HS-27A (cell line): ENCODE measurements at places on chromosomes 3 and 15.

DNA sequence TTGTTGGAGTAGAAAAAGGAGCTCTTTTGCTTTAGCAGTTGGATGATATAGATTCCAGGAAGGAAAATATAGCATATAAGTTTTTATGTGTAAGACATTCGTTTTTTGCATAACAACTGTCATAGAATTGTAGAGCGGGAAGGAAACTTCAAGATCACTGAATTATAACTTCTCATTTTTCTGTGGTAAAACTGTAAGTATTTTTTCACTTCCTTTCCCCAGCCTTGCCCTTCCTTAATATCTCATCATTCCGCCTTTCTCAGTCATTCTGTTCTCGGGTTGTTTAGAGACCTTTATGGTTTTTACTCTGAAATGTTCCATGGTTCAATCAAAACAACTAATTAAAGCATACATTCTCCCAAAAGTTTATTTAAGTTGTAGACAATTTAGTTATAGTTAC lies 1.1 kb downstream of the EAF2 start:
- DNase-seq, result no peak

DNA sequence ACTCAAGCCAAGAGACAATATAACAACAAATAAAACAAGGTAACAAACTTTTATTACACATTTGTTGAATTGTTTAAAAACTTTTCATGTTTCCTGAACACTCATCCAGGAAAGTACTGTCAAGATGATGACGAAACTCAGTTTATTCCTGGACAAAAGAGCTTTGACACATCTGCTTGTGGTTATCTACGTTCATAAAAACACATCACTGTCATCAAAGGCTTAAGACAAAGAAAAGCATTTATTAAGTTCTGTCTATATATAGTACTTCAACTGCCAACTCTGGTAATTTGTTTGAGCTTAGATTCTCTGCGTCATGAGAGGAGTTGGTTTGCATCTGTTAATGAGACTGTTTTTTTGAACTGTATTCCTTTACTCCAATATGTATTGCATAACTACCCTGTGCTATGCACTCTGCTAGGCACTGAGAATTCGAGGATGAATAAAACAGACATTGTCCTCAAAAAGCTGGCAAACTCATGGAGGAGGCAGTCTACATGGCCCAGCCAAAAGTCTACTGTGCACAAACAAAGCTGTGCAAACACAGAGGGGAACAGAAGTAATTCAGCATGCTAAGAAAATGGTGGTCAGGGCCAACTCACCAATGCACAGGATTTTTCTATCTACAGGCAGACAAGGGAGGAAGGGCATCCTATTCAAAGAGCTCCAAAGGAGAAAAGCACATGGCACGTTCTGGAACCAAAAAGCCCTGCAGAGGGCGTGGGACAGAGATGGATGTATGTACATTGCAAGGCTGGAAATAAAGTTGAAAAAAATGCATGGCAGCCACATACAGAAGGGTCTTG lies 21.5 kb downstream of the PLD1 start:
- DNase-seq, result no peak

DNA sequence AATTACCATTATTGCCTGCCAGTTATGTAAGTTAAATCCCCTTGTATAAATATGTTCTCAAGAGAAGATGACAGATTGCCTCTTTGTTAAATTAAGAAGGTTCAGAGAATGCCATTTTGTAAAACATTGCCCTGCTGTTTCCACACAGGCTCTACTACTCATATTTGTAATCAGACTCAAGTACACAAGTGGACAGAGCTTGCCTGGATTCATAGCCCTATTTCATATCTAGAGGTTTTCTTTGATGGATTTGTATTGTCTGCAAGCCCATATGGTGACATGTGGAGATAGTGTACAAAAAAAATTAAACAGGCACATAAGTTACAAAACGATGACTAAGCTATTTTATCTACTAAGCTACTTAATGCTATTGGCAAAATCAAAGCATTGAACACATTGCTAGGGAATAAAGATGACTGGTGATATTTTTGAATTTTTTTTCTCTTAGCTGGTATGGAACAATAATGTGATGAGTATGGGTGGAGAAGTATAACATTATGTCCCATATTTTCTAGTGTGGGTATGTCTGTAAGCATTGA lies 1286.6 kb upstream of the ALCAM start:
- DNase-seq, result no peak

DNA sequence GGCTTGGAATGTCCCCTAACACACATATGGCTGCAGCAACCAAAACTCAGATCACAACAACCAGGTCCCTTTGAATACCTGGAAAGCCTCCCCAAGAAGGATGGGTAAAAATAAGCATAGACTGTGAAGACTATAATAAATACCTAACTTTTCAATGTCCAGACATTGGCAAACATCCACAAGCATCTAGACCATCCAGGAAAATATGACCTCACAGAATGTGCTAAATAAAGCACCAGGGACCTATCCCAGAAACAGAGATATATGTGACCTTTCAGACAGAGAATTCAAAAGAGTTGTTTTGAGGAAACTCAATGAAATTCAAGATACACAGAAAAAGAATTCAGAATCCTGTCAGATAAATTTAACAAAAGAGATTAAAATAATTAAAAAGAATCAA lies 109.2 kb downstream of the NEDD4 start:
- DNase-seq, result no peak

GRCh38 chr3:131835906-131836305 lies 198.9 kb downstream of the CPNE4 start:
- no peak for DNase-seq

GRCh38 chr15:82647835-82648256 lies 683 bp upstream of the CPEB1 start:
- no peak for DNase-seq

GRCh38 chr3:39276746-39277145 lies 3.1 kb downstream of the CX3CR1 start:
- no peak for DNase-seq
